ENCODE measurements at places on chromosomes 2 and 18.
A peak's percentile ranks its signal among the peaks of the same experiment; 100 is the strongest.

DNA sequence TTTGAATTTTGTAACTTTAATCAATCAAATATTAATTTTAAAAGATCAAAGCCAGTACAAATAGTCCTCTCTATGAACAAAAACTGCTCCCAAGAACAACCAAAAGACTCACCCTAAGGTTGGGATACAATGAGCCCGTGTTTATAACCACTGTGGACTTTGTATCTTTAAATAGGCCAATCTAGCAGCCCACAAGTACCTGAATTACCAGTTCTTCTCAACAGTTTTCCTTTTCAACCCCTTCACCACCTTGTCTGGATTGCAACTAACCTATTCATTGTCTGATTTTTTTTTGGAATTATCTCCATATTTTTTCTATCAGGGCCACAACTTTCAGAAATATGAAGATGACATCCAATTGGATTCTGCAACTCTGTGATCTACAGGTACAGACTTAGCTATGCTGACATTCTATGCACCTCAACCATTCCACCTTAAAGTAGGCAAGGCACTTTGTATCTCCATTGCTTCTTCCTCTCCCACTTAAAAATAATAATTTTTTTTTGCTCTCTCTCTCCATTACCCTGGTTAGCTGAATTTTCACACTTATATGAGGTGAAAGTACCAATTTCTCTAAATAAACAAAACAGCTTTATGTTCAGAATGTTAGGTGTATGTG is 81.9 kb upstream of the MAPRE2 start:
- DNase-seq, result no peak

GRCh38 chr18:48781163-48781987 is 169.4 kb downstream of the SMAD7 start:
- no peak for DNase-seq

DNA sequence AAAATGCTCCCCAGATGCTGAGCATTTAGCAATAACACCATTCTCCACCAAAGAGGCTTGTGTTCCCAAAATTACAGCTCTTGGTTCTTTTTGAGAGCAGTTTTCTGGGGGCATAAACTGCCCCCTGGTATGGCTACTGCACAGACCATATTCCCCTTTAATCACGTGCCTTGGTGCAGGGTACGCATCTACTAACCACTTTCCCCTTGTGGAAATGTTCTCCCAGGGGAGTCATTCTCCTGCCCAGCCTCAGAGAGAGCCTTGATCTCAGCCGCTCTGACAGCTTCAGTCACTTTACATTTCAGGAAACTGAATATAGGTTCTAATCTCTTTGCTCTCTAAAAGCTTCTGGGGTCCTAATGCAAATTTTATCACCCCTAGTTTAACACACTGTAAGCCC is 44.7 kb upstream of the EML6 start:
- no peak for DNase-seq

DNA sequence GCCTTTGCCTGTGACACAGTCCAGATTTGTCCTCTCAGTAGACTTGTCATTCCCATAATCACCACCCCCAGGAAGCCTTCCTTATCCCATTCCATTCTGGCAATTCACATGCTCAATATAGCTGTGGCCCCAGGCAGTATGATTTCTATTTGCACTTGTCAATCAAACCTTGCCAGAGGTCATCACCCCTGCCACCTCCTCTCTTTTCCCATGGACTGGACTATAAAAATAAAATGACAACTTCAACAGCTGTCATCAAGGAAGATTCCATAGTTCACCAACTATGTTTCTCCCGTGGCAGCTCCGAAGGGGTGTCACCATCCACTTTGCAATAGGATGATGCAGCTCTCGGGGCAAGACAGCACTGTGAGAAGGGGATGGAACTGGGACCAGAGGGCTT is 255.7 kb downstream of the CELF4 start:
- DNase-seq, result no peak

DNA sequence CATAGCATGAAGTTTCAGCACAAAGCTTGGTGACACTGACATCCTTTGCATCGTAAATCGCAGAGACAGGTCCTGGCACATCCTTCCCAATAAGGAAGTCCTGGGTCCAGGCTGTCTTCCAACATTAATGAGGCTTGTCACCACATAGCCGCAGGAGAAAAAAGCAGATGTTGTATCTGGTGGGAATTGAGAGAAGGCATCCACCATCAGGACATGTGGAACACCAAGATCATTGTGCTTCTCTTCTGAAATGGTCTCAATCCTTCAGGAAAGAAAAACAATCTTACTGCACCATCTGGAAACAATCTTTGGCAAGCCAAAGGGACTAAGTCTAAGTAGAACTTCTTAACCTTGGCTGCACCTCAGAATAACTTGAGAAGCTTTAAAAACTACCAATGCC is 119.0 kb upstream of the ARHGAP28 start:
- no peak for DNase-seq

GRCh38 chr18:48761582-48761981 is 189.2 kb downstream of the SMAD7 start:
- no peak for DNase-seq

DNA sequence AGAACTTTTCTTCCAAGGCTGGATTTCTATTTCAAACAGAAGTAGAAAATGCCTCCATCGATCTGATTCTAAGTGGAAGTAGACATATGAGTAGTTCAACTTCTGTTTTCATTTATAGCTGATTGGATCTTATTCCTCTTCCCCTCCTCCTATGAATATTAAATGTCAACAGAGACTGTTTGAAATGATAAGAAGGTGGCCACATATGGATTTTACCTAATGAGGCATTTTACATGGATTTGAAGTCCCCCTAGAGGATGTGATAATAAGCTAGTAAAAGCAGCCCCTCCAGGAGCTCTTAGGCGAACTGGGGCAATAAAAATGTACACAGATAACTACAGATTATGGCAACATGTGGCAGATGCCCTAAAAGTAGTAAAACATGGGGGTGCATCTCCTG is 71.0 kb downstream of the UPP2 start:
- no peak for DNase-seq

GRCh38 chr2:101736233-101736632 is 38.7 kb downstream of the MAP4K4 start:
- no peak for DNase-seq

GRCh38 chr2:101112772-101113157 is 38.4 kb downstream of the TBC1D8 start:
- no peak for DNase-seq

GRCh38 chr2:30078521-30078920 is 68.3 kb upstream of the YPEL5 start:
- no peak for DNase-seq

DNA sequence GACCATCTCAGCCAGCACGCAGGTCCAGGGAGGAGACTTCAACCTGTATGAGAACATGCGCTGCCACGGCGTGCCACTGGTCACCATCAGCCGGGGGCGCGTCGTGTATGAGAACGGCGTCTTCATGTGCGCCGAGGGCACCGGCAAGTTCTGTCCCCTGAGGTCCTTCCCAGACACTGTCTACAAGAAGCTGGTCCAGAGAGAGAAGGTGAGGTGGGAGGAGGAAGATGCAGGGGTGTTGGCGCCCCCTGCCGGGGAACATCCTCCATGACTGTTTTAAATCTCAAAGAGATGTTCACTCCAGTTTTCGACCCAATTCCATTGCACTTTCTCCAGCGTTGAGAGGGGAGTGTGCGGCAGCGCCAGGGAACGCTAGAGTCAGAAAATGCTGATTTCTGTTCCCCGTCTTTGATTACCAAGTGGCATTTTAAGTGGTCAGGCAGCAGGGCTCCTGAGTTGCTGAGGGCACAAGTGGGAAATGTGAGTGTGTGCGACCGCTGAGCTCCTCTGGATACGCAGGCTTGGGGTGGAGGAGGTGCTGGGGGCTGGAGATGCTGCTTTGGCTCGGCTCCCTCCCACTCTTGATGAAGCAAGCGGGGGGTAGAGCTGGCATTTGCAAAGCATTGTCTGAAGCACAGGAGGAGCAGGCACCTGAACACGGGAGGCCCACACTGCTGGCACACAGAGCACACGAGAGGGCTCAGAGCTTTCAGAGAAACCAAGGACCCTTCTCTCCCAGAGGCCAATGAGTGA is 27.7 kb upstream of the MAPRE3 start:
- DNase-seq, result peak; percentile 53

- no peak for DNase-seq
These were observed 62.7 kb upstream of the NFU1 start for GRCh38 chr2:69499966-69500365.

- no peak for DNase-seq
These were observed 117.0 kb downstream of the STK39 start for GRCh38 chr2:168130346-168130745.

- DNase-seq, result no peak
These were observed 3.4 kb downstream of the TMEM185B start for GRCh38 chr2:120219766-120220165.

- DNase-seq, result no peak
These were observed 83.0 kb upstream of the SOX11 start for GRCh38 chr2:5609201-5609600.

DNA sequence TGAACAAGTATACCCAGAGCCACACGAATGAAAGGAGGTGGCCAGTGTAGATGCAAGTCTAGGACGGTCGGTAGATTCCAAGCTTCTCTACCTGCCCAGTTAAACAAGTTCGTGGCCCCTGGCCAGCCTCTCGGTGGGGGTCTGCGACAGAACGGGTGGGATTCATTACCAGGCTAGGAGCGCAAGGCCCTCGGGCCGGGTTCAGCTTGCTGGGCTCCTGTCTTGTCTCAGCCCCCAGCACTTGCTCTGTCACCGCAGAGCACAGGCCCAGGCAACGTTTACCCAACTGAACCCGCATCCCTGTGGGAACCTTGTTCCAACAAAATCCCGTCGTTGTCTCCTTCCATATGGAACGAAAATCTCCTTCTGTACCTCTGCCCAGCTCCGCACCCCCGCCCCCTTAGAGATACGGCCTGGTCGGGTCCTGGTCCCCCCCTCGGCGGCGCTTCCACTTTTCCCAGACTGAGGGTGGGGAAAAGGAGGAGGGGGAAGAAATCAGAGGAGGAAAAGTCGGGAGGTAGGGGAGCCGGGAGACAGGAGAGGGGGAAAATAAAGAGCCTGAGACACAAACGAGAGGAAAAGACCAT is 1.9 kb upstream of the EMX1 start:
- no peak for DNase-seq

DNA sequence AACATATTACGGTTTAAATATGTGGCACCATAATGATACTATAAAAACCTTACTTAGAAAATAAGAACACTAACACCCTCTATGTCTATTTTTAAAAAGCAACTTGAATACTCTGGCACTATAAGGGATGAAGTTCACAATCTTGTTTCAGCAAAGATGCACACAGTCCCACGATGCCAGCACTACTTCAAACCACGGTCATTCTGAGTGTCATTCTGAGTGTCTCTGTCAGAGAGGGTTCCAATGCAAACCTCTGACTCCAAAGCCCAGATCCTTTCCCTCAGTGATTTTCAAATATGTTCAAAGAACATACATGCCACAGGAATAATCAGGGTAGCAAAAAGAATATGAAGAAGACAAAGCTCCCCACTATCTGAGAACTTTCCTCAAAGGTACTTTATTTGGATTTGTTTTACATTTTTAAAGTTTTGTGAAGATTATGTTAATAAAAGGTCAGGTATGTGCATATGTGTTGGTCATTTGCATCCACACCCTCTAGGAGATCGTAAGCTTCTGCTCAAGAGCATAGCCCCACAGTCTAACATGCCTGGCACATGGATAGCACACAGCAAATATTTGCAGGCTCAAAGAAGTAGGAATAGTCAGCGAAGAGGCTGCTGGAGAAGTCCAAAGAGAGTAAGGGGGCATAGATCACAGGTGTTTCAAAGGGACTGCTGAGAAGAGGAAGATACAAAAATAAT is 127.6 kb downstream of the DYM start:
- DNase-seq, result no peak

DNA sequence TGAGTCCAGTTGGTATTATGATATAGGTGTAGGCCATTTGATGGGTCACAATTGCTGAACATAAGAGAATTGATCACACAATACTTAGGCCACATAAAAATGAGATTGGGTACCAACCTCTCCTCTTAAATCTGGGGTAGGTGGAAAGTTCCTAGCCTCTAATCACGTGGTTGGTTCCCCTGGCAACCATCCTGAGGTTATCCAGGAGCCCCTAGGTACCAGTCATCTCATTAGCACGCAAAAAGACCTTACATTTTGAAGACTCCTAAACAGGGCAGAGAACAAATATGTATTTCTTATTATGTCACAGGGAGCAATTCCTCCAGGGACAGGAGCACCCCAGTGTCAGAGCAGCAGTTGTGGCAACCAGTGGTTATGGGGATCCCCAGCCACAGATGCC is 12.7 kb upstream of the SELENOI start:
- DNase-seq, result no peak

DNA sequence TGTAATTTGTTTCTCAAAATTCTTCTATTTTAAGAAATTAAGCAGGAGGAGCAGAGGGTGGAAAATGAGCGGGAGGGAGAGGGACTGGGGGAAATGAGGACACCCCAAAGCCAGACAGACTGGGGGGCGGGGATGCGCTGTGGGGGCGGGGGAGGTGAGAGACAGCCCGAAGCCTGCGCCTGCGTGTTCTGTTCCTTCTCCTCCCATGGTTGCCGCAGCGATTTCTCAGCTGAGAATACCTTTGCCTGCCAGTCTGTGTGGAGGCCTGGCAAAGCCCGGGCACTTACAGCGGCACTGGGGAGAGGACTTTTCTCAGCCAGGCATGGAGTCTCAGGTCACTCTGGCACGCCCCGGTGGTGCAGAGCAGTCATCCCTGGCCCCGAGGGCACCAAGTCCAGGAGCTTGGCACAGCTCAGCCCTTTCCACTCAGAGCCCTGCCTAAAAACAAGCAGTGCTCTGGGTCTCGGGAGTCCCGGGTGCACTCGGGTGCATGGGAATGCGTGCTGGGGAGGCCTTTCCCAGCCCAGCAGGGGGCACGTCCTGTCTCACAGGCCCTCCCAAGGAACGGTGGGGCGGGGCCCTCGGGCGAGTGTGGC is 289.3 kb upstream of the HS6ST1 start:
- no peak for DNase-seq

- DNase-seq, result no peak
These were observed 14.5 kb upstream of the FOSL2 start for GRCh38 chr2:28377984-28378678.

DNA sequence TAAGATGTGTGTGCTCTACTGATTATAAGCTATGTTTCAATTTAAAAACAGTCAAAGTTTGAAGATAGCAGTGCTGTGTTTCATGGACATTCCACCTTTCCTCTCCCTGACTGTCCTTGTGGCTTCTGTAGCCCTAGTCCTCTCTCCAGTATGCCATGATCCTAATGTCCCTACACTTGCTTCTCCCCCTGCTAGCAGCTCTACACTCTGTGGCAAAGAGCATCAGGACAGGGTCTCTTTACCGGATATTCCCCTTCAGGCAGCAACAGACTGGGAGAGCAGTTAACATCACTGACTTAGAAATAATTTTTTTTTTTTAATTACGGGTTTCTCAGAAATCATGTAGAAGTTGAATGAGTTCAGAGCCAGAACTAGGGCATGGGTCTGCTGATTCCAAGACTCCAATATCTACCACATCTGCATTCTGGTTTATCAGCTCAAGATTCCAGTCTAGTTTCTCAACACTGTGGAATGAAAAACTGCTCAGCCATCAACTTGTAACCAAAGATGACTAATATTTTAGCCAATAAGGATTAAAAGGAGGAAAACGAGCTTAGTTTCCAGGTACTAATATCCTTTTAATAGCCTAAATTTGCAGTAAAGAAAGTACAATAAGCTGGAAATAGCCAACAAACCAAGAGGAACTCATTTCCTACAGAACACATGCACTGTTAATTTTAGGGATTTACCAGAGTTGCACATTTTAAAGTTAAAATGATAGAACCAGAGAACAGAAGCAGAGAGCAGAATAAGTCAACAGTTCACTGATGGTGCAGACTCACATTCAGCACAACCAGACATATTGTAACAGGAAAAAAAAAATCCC is 45.2 kb downstream of the TMEM131 start:
- no peak for DNase-seq

Measured in activated CD4-positive, alpha-beta T cell treated with anti-CD3 and anti-CD28 coated beads, Interleukin-2, amount 50 U/mL, for 4 hours (primary cell).